ENCODE measurements at places on chromosomes 1 and 21.

- DNase-seq = no peak
These were observed 17.8 kb downstream of the YBX1 start for GRCh38 chr1:42700006-42700405.

GRCh38 chr1:74613894-74614293 is 59.7 kb downstream of the ERICH3 start:
- no peak for DNase-seq

DNA sequence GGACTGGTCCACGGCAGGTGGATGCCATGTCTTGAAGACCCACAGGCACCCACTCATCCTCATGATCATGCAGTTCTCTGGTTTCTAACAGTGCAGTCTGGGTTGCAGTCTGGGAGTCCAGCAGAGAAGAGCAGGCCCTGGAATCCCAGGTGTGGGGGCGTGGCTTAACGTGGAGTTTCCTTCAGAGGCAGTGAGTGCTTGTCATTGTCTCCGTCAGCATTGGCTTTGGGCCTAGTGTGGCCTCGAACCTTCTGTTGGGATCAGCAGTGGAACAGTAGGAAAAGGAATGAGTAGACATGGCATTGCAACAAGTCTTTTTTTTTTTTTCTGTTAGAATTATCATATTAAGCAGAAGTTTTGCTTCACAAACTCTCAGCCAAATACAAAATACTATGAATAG is 12.8 kb downstream of the LGALS8 start:
- DNase-seq = no peak

DNA sequence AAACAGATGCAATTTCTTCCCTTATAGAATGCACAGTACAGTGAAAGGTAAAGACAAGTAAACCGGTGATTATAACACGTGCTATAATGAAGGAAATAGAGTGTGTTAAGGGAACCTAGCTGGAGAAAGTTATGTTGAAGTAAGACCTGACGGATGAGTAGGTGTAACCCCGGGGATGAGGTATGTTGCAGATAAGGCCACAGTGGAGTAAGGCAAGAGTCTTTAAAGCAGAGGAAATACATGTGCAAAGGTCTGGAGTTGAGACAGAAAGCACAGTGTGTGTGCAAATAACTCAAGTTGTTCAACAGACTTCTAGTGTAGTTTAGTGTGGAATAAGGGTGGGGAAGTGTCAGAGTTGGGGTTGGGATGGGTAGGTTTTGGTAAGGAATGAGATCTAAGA is 2.9 kb downstream of the DBT start:
- DNase-seq = no peak

DNA sequence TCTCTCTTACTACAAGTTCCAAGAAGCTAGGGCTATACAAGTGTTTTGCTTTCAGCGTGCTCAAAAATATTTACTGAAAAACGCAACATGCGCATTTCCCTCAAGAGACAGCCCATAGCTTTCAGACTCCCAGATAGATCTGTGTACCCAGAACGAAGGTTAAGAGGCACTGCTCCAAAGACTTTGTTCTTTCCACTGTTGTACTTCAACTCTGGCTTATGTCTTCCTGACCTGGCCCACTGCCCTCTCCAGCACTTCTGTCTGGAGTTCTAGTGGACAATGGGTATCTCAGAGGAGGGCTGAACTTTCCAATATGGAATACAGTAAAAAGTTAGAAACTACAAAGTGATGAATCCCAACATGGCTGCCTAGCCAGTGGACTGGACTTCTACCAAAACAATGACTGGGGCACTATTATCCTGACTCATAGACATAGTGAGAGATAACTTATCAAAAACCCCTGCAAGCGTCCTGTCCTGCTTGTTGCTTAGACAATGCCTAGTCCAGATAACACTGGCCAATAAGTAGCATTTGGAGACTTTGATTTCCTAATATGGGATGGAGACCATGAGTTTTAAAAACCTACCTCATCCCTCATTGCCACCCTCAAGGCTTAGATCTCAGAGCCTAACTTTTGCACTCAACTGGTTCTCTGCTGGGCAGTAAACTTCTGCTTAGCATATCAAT is 8.8 kb upstream of the ADAR start:
- no peak for DNase-seq

- DNase-seq = no peak
These were observed 46.7 kb downstream of the CAPZB start for GRCh38 chr1:19438516-19439195.

GRCh38 chr1:211654838-211655787 is 20.3 kb downstream of the NEK2 start:
- DNase-seq = no peak

- no peak for DNase-seq
These were observed 9.2 kb upstream of the CBR3 start for GRCh38 chr21:36125512-36126207.

DNA sequence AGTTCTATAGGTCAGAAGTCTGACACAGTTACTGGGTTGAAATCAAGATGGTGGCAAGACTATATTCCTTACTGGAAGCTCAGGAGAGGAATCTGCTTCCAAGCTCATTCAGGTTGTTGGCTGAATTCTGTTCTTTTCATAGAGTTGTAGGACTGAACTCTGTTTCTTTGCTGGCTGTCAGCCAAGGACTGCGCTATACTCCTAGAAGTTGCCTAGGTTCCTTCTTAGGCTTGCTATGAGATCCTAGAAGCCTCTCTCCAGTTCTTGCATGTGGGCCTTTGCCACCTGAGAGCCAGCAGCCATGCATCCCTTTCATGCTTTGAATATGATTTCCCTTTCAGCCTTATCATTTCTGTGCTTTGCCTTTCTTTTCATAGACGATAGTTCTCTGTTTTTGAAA is 176.4 kb downstream of the RPS6KC1 start:
- DNase-seq = no peak

DNA sequence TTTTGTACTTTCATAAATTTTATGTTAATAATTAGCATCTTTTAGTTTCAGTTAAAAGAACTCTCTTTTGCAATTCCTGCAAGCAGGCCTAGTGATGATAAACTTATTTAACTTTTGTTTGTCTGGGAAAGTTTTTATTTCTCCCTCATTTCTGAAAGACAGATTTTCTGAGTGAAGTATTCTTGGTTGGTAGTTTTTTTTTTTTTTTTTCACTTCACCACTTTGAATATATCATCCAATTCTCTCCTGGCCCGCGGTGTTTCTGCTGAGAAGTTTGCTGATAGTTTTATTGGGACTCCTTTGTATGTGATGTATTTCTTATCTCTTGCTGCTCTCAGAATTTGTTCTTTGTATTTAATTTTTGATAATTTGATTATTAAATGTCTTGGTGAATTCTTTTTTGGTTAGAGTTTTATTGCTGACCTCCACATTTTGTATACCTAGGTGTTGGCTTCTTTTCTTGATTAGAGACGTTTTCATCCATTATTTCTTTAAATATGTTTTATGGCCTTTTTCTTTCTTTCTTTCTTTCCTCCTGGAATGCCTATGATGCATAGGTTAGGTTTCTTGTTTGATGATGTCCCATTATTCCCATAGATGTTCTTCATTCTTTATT is 45.9 kb downstream of the BRINP2 start:
- DNase-seq = no peak

GRCh38 chr1:33152685-33153432 is 29.0 kb downstream of the TRIM62 start:
- DNase-seq = no peak

GRCh38 chr1:35201631-35202030 is 8.7 kb upstream of the SFPQ start:
- DNase-seq = no peak

DNA sequence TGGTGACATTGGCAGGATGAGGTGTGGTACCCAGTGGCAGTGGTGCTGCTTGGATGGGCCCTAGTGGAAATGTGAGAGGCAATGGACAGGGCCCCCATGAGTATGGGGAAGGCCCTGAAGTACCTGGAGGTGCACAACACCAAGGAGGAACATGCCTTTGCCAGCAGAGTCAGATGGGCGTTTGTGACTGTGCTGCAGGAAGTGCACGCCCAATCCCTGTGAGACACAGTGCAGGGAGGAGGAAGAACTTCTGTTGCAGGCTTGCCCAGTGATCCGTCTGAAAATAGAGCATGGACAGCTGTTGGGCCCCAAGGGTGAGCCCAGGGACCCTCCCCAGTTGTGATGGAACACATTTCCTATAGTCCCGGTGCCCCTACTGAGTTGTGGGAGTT is 42.7 kb downstream of the GJA5 start:
- no peak for DNase-seq

GRCh38 chr1:182309631-182310351 is 81.8 kb downstream of the GLUL start:
- no peak for DNase-seq

DNA sequence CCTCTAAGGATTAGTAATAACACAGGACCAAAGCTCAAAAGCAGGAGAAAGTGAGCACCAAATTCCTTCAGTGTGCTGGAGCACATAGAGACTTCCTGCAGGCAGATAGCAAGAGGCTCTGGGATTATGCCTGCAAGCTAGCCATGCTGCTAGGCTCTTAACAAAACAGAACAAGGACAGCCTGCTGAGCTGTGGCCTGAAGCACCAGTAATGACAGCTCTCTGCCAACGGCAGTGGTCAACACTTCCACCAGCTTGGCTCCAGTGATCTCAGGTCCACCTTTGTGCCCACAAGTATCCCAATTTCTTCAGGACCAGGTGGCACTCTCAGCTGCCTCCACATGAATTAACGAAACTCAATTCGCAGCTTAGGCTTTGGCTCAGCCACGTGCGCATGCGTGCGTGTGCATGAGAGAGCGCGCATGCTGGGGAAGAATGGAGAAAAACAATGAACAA is 64.2 kb downstream of the SLC45A1 start:
- no peak for DNase-seq

GRCh38 chr1:237748171-237748960 is 142.4 kb downstream of the ZP4 start:
- no peak for DNase-seq

DNA sequence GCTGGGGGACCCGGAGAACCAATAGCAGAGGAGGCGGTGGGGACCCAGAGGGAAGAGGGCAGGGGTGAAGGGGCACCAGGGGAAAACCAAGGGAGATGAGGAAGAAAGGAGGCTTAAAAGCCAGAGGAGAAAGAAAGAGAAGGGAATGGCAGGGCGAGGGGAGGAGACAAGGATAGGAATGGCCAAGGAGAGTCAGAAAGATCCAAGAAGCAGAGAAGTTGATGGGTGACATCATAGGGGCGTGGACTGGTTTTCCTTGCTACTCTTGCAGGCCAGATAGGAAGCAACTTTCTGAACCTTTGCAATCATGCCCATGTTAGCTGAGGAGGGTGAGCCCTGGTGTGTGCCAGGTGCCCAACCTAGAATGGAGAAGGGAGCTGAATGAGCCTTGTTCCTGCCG is 5.4 kb downstream of the NPR1 start:
- no peak for DNase-seq

GRCh38 chr1:20190256-20191160 is 4.2 kb upstream of the PLA2G2C start:
- DNase-seq = no peak

GRCh38 chr1:160818207-160818937 is 22.4 kb downstream of the LY9 start:
- DNase-seq = no peak

DNA sequence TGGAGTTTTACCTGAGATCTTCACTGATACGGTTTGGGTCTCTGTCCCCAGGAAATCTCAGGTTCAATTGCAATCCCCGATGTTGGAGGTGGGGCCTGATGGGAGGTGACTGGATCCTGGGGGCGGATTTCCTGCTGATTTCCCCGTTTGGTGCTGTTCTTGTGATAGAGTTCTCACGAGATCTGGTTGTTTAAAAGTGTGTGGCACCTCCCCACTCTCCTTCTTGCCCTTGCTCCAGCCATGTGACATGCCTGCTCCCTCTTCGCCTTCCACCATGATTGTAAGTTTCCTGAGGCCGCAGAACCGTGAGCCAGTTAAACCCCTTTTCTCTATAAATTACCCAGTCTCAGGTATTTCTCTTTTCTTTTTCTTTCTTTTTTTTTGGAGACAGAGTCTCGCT is 126.4 kb upstream of the SLC45A1 start:
- DNase-seq = no peak

DNA sequence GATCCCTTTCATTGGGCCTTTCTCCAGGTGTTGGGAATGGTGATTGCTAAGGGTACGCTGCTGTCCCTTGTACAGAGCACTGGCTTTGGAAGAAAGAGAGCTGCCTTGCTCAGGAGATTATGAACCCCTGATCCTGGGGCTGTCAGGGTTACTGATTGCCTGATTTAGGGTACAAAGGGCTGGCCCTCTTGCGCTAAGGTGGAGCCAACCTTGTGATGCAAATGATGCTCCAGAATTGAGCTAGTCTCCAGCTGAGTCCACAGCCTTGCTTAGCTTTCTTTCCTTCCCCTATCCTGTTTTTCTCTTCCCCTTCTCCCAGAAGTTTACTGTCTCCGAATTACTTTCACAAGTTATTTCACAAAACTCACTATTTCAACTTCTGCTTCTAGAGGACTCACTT is 334.7 kb downstream of the AMY1C start:
- DNase-seq = no peak

GRCh38 chr21:17529648-17530047 is 16.8 kb downstream of the CXADR start:
- DNase-seq = no peak

- DNase-seq = no peak
These were observed 154.6 kb downstream of the PCNX2 start for GRCh38 chr1:233140974-233141373.

- DNase-seq = no peak
These were observed 28.6 kb upstream of the DUSP23 start for GRCh38 chr1:159752135-159752580.

- no peak for DNase-seq
These were observed 1712.5 kb downstream of the NCAM2 start for GRCh38 chr21:22710721-22711120.

GRCh38 chr1:60430375-60430774 is 356.8 kb upstream of the C1orf87 start:
- DNase-seq = no peak

- DNase-seq = no peak
These were observed 48.1 kb downstream of the CDC14A start for GRCh38 chr1:100400404-100400803.

DNA sequence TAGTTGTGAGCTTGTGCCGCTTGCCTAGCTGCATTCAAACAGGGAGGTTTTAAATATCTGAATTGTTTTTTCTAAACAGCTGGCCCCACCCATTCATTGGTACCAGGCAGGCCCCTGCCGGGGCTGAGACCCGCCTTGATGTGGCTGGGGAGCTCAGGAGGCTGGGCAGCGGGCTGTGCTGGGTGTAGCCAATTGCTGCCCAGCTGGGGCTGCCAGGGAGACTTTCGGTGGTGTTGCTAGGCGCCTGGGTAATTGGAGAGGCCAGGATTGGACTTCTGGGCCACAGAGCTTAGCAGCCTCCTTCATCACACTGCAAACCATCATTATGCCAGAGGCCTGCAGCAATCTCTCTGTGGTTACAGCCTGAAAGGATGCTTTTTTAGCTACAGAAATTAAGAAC is 12.2 kb downstream of the RHBDL2 start:
- DNase-seq = no peak

- no peak for DNase-seq
These were observed 6.9 kb upstream of the GPATCH4 start for GRCh38 chr1:156608036-156608674.

Data from cortex of kidney (tissue), 1 donor.